ENCODE measurements at places on chromosomes 11 and 22.

GRCh38 chr22:46528121-46528610, 9.3 kb downstream of the CELSR1 start:
- no peak for DNase-seq

DNA sequence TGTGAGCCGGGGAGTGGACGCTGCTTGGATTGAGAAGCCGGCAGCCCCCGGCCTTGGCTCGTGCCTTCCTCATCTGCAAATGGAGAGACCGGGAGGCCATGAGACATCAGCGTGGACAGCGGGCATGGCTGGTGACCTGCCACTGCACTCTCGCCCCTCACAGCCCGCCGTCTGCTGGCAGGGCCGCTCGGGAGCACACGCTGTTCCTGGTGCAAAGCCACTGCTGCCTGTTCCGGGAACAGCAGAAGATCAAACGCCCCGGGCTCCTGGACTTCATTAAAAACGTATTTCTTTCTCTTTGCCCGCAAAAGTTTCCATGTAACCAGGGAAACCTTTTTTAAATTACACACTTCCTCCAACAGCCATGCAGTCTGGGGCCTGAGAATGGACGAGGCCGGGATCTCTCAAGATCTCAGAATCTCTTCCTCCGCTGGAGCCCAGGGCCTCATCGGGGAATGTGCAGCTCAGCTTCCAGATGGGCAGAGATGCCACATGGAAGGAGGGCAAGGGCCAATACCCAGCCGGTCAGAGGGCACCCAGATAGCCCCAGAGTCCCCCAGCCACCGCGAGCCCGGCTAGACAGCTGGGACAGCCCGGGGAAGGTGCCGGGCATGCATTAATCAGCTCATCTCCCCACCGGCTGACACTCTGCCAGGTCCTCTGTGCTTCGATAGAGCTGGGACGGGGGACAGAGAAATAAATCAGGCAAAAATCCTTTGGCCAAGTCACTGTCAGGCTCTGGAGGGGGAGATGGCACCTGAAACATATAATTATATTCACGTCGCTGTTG, 62.8 kb upstream of the PRR5 start:
- DNase-seq: no peak

GRCh38 chr22:32994898-32995297, 63.3 kb downstream of the SYN3 start:
- no peak for DNase-seq

GRCh38 chr11:1881442-1882264, 10.0 kb downstream of the PRR33 start:
- no peak for DNase-seq

- DNase-seq: no peak
These were observed 17.7 kb downstream of the APLP2 start for GRCh38 chr11:130087294-130087926.

DNA sequence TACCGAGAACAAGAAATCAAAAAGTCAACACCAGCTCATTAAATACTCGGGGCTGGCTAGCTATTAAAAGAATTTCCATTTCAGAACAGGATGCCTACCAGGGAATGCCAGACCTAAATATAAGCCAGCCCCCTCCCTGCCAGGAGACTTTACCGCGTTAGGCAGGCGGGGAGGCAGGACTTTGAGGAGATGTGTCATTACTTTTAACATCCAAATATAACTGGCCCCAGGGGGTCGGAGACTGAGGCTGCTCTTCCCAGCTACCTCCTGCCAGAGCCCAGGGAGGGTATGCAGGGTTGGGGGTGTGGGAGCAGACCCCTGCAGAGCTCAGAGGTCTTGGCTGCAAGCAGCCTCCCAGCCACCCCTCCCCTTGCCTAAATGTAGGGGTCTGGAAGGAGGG, 183.5 kb downstream of the DSCAML1 start:
- no peak for DNase-seq

DNA sequence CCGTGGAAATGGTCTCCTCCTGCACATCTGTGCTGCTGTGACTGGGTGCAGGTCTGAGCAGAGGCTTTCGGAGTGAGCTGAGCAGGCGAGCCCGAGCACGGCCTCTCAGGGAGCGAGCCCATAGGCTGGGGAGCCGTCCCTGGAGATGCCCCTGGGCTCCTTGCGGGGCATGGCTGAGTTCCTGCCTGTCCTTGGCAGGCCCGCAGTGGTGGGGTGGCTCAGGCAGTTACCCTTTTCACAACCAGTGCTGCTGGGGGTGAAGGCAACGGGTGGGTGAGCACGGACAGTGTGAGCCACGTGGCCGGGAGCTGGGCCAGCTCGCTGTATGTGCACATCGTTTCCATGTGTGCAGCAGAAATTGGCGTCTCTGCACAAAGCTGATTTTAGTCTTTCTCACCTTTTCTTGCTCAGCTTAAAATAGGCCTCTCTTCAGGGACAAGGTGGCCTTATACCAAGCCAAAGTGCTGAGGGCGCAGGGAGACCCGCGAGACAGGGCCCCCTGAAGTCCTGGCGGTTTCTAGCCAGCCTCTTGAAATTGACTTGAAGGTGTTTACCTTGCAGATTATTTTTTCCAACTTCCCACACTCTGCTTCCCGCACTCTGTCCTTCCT, at the start of gene TP53AIP1:
TP53AIP1 (minus strand) TSS at position 55 of the 611 bp plus-strand sequence. CDS start 5,053 bp downstream, outside the sequence.
- DNase-seq: no peak

- DNase-seq: no peak
These were observed 25.0 kb upstream of the PRSS23 start for GRCh38 chr11:86775361-86775760.

GRCh38 chr11:72441752-72442207, 7.4 kb upstream of the CLPB start:
- DNase-seq: peak; percentile 14

DNA sequence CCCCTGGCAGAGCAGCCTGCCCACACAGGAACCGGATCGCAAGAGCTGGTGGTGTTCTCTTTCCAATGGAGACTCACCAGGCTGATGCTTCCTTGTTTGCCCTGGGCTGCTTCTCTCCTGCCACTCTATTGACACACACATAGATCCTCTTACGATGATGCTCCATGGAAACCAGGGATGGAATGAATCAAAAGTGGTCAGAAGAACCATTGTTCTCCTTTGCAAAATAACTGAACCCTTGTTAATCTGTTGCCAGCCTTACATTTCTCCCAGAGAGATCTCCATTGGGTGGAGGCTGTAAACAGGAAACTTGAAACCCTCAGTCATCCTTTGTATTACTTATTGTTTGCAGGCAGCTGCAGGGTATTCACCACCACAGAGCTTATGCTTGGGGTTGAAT, 24.6 kb upstream of the LDLRAD3 start:
- DNase-seq: no peak

- no peak for DNase-seq
These were observed 14.6 kb upstream of the MIAT start for GRCh38 chr22:26642465-26643417.

DNA sequence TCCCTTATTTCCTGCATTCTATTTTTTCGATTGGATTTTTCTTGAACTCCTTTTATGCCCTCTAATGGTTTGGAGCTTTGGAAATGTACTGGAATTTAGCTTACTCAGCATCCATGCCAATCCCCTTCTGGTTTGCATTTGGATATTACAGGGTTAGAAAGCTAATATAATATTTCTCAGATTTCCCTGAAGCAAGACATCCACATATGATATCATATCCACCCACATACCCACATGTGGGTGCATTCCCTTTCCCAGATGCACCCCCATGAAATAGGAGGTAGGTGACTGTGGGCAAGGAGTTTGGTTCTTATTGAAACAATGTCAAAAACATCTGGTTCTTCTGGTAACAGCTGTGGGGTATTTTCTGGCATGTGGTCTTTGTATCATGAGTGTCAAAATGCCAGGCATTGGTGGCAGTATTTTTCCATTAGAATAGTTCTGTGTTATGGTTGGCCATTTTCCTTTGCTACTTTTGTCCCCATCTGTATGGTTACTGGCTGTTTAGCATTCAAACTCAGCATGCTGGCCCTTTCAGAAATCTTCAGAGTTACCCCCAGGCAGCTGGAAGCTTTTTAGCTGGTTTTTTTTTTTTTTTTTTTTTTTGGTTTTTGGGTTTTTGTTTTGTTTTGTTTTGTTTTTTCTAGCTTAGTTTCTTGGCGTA, 32.7 kb upstream of the DDX10 start:
- DNase-seq: no peak

DNA sequence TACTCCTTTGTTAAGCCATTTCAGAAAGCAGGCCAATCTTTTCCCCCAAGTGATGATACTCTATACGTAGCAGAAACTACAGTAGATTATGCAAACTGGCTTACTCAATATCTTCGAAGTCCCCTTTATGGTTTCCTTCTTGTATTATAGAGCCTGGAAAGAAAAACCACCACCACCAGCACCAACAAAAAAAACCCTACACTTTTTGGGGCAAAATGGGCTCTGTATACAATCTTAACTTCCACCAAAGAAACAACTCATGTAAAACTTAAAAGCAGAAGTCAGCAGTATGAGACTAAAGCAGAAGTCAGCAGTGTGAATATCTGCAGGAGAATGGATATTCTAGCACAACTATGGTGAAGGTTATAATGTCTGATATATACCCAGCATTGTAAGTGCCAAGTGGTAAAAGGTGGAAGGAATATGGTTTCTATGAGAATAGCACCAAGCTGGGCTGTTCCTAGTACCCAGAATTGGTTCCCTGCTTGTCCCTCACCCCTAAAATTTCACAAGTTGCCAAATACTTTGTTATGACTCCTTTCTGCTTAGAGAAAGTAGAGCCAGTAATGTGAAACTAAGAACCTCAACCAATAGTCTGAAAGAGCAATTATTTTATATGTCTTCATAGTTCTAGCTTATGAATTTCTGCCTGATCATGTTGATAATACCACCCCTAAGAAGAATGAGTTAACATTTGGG, 252.1 kb downstream of the SBF2 start:
- DNase-seq: no peak

DNA sequence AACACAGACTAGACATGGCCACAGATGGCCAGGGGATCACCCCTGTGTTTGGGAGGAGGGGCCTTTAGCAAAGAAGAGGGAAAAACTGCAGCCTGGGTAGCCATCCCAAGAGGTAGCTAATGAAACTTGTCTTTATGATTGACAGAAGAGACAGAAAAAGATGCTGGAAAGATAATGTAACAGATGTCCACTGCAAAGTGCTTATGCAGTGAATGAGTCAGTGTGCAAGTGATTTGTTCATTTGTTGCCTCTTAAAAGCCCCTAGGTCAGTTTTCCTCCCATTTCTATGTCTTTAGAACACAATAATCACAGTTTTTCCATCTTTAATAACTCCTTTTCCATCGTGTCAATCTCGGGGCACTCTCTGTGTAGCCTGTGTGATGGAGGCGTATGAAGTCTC, 57.2 kb downstream of the INSC start:
- DNase-seq: no peak

- DNase-seq: no peak
These were observed 6.1 kb downstream of the APOL3 start for GRCh38 chr22:36154423-36154945.

DNA sequence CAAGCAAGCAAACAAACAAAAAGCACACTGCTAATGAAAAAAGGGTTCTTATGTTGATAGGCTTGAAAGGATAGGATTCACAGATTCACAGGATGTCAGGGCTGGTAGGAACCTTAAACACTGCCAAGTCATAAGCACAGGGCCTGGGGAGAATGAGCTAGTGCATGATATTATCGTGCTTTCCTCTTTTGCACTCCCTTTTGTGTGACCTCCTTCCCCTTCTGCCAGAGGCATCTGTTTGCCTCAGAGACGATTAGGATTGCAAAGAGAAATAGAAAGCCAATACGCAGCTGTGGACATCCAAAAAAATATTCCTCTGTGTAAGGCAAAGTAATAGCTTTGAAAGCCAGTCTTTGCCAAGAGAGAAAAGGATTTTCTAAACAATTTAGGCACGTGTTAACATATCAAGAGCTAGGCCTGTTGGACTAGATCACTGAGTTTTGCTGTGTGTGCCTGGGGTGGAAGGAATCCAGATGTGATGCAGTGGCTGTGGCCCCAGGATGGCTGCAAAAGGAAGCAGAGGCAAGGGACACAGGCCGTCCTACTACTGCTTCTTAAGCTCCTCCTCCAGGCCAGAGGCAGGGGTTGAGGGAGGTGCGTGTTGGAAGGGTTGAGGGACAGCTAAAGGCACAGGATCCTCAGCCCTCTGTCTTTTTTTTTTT, 30.6 kb downstream of the MCHR1 start:
- DNase-seq: no peak

- DNase-seq: no peak
These were observed 14.1 kb downstream of the DGAT2 start for GRCh38 chr11:75782540-75783263.

Data from HCEC 1CT (cell line).